ENCODE measurements at places on chromosomes 12 and 14.

- DNase-seq = no peak
Observed at GRCh38 chr14:67636361-67636919, 16.7 kb downstream of the ARG2 start.

DNA sequence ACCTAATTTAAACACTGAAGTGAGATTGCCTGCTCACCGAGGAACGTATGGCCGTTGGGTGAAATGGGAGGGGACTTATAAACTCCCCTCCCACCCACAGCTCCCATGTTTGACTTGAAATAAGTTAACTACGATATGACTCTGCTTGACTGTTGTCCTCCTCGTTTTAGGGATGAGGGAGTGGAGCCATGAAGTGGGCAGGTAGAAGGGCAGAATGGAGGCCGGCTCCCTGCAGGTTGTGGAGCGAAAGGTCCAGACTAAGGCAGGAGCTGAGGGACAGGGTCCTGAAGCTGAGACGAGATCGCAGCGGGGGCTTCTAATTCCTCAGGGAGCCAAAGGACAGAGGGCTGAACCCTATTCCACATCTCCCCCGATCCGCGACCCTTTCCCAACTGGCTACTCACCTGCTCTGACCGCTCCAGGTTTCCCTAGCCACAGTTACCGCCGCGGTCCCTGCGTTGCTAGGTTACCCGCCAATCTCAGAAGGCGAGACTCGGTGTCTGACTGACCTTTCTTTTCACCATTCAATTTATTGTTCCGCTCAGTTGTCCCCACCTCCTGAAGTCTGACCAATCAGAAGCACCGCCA lies 577 bp upstream of the TPCN1 start:
- DNase-seq = no peak

DNA sequence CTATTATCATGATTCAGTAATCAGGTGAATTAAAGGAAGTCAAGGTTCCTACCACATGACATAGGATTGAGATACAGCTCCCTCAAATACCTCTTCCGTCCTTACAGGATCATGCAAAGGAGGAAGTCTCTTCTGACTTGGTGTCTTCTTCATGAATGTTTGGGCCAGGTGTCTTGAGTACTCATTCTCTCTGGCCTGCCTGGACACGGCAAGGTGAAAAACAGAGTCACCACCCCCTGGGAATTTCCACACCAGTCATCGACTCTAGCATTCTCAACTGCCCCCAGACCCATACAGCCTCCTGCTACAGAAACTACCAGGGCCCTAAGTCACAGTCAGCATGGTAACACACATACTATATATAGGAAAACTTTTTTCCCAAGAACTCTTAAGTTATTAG lies 44.9 kb upstream of the LTBP2 start:
- no peak for DNase-seq

GRCh38 chr12:41419131-41419893 lies 231.2 kb downstream of the PDZRN4 start:
- DNase-seq = no peak

DNA sequence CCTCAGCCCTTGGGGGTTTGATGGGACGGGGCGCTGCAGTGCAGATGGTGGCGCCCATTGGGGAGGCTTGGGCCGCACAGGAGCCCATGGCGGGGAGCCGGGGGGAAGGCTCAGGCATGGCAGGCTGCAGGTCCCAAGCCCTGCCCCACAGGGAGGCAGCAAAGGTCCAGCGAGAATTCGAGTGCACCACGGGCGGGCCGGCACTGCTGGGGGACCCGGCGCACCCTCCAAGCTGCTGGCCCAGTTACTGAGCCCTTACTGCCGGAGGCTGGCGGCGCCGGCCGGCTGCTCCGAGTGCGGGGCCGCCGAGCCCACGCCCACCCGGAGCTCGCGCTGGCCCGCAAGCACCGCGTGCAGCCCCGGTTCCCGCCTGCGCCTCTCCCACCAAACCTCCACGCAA lies 34.1 kb upstream of the NUBPL start:
- DNase-seq = no peak

GRCh38 chr14:31934767-31935266 lies 142.3 kb upstream of the ARHGAP5 start:
- DNase-seq = peak; percentile 29

GRCh38 chr12:122385171-122386016 lies 37.1 kb downstream of the CLIP1 start:
- no peak for DNase-seq

DNA sequence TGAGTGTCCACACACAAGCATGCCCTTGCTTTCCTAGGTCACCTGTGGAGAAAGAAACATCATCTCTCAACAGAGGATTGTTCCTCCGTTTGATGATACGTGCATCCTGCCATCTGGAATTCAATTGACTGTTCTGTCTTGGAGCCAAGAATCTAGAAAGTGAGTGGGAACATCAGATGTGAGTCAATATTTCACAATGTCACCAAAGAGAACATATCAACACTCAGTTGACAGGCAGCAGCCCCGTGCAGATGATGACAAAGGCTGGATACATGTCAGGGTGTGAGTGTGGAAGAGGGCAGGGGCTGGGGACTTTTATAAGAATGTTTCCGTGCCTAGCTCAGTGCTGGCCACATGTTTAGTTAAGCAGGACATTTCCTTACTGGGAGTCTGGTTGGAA lies 76.1 kb downstream of the TBC1D30 start:
- no peak for DNase-seq

GRCh38 chr14:97021001-97021400 lies 223.8 kb downstream of the VRK1 start:
- no peak for DNase-seq

DNA sequence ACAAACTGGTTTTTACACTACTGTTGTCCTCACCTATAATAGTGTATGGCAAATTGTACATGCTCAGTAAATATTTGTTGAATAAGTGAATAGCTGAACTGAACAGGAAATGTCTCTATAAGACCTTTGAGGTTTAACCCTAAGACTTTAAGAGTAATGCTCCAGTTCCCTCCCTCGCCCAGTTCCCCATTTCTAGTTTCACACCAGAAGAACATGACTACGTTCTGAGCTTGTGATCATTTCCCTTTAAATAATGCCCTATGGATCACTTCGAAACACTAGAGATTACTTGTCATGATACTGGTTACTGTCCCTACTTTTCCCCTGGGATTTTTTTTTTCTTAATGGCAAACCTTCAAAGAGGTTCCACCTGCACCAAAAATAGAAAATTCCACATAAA lies 69.3 kb downstream of the PRKD1 start:
- DNase-seq = no peak

GRCh38 chr12:1502379-1502720 lies 92.0 kb downstream of the FBXL14 start:
- DNase-seq = no peak

Data from CD4-positive, alpha-beta memory T cell (primary cell).